ENCODE measurements at places on chromosomes 11 and 22.

- no peak for DNase-seq
Observed at GRCh38 chr22:37664249-37665101, 6.0 kb downstream of the PDXP start.

- no peak for DNase-seq
Observed at GRCh38 chr11:17397311-17398002, 9.0 kb upstream of the KCNJ11 start.

- no peak for DNase-seq
Observed at GRCh38 chr22:45071618-45072017, 61.8 kb upstream of the PHF21B start.

DNA sequence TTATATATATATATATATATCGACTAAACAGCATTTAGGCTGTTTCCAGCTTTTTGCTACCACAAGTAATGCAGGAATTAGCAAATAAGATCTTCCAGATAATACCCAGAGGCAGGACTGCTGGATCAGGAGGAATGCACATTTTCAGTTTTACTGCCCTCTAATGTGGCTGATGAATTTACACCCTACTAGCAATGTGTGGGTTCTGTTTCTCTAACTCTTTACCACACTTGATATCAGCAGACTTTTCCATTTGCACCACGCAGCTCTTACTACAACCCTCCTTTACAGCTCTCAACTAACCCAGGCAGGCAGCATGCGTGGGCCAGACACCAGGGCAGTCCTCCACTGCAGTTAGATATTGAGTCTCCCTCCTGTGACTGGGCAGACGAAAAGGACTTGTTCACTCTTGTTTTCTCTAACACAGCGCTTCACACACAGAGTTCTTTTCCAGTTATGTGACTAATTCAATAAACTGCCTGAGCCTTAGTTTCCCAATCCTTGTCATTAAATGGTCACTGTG lies 67.7 kb downstream of the IGLL5 start:
- DNase-seq, result no peak

GRCh38 chr11:58179648-58180047 lies 9.2 kb upstream of the OR9Q2 start:
- no peak for DNase-seq

- no peak for DNase-seq
Observed at GRCh38 chr11:124758355-124759265, 3.5 kb downstream of the ESAM start.

GRCh38 chr11:103842795-103843194 lies 193.6 kb upstream of the DDI1 start:
- no peak for DNase-seq

DNA sequence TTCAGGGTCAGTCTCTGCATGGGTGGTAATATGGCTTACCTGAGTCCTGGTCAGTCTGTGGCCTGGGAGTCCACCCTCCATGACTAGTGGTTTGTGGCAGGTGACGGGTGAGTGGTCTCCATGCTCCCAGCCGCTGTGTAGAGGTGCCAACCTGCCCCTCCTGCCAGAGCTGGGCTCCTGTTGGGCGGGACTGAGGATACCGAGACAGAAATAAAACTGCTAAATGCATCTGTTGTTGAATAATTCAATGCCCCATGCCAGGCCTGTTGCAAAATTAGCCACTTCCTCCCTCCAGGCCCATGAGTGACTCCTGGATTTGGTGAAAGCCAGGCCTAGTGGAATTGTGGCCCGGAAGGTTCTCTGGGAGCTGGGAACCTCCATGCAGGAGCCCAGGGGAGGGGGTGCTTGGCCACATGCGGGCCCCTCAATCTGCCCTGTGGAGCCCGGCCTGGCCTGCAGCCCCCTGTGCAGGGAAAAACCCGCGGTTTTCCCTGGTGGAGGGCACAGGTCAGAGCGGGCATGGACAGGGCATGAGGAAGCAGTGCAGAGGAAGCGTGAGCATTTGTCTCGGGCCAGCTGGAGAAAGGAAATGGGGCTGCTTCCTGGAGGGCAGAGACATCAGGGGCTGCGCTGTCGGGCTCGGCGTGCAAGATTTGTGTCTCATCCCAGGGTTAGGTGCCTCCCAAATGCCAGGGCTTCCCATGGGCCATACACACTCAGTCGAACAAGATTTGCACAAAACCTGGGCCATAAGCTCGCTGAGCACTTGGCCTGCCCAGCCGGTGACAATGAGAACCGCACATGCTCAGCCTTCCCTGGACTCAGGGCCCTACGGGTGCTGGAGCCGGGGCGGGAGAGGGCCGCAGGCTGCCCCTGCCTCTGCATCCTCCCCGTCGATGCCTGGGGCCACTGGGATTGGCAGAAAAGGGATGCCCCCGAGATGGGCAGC lies 66.9 kb downstream of the KCNQ1 start:
- DNase-seq, result no peak

DNA sequence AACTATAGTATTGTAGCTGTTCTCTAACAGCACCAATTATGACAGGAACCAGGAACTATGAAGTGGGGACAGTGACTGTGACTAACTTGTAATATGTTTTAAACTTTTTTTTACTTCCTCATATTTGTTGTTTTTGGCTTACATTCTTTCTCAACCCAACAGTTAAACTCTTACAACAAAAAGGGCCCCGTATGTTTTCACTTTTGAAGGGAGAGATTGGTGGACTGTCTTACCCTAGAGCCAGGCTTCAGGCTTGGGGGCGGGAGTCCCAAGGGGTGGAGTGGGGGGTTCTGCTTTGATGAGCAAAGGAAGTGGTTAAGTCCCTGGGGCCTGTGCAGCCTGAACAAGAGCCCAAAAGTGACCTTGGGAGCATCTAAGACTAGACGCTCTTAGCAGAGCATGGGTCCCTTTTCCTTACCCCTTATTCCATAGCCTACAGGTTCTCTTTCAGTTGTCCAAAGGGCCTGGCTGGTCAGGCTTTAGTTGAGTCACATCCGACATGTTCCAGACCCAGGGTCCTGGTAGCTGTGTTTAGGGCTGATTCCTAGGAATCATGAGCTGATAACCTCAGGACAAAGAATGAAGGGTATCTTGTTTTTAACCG lies 38.8 kb downstream of the STIM1 start:
- DNase-seq, result no peak

GRCh38 chr22:31637447-31637890 lies 24.5 kb downstream of the PISD start:
- DNase-seq, result no peak

DNA sequence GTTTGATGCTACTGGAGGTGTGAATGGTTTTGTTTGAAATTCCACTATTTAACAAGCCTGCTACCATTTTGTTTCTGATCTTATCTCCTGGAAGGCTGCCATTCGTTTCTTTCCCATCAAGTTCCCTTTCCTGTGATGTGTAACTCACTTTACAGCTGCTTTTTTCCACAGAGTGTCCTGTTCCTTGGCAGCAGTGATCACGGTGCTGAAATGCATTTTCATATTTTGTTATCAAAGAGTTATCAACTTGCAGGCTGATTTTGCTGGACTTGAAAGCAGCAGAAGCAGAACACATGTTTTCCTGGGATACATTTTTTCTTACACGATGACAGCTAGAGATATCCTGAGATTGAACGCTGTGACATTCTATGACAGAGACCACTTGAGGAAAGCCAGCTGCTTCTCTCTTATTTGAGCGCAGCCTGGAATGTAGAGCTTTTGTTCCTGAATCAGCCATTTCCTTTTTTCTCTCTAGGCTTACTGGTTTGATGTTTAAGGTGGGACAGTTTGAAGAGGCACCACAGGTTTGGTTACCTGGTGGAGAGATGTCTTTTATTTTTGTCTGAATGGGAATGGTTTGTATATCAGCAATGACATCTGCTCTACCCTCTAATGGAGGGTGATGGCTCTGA lies 34.7 kb downstream of the PRR14L start:
- no peak for DNase-seq

- no peak for DNase-seq
Observed at GRCh38 chr22:35555483-35555890, 14.9 kb downstream of the RASD2 start.

GRCh38 chr11:103395612-103396011 lies 286.4 kb downstream of the DYNC2H1 start:
- no peak for DNase-seq

GRCh38 chr22:23604939-23605712 lies 25.0 kb upstream of the IGLL1 start:
- DNase-seq, result no peak

DNA sequence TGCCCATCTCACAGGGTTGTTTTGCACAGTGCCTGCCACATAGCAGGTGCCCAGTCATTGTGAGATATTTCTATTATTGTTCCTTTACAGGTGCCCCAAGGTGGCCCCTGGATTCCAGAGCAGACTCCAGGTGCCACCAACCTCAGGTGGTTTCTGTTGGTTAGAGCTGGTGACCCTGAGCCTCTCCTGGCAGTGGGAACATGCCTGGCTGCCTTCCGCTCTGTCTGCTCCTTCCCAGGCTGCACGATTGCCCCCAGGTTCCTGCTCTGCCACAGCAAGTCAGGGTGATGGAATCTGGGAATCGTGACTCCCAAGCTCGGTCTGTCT lies 12.6 kb upstream of the OMP start:
- no peak for DNase-seq

DNA sequence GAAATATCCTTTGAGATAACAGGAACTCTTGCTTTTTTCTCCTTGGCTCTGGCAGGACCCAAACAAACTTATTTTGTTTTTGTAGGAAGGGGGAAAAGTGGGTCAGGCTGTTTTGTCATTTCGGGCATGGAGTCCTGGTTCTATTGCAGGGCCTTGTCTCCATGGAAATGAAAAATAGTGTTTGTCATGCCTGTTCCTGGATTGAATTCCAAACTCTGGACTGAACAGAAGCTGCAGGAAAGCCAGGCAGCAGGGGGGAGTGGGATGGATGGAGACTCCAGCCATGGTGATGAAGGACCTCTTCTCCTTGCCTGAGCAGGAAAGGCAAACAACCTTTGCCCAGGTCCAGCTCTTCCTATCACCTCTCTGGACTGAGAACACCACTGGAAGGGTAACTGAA lies 87.0 kb downstream of the SCN3B start:
- no peak for DNase-seq

DNA sequence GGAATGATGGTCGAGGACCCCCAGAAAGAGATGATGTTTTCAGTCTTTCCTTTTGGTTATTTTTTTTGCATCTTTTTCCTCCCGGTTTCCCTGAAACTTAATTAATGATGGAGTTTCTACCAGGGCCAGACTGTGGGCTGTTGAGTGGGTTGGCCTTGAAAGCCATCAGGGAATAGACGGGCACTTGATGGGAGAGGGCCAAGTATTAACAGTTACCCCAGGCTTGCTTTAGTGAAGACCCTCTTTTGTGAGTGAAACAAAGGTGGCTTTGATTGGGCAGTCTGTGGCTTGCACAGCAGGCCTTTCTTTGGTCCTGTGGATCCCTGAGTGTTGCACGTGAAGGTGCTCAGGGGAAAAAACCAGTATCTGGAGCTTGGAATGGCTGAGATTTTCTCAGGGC lies 56.9 kb downstream of the AMOTL1 start:
- no peak for DNase-seq

Data from right lung (tissue), 10 donors.